ENCODE measurements at places on chromosomes 1 and 21.

- no peak for DNase-seq
Measured at GRCh38 chr1:207323425-207324225, 2.1 kb downstream of the CD55 start.

GRCh38 chr1:35708441-35708921 is 10.2 kb downstream of the C1orf216 start:
- no peak for DNase-seq

DNA sequence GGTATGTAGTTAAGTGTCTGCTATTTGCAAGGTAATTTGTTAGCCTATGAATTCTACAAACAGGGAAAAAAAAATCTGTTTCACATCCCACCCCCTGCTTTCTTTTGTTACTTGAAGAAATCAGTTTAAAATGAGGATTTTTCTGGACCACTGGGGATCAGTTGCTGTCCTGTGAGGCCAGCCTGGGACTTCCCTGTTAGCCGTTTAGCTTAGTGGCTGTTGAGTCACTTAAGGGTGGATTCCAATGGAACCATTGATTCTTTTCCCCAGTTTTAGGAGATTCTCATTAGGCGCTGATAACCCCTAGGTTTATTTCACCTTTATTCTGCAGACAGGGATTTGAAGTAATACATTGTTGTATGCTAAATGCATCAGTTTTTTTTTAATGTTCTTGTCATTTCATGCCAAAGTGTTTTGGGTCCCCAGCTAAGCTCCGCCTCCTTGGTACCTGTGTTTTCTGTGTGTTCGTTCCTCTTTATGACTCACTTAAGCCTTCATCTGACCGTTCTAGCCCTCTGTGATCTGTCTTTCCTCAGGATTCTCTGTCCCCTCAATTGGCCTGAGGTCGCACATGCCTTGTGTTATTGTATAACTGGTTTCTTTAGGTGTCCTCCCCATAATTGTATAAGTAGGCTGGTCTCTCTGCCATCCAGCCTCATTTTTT is 59.3 kb downstream of the NOS1AP start:
- no peak for DNase-seq

DNA sequence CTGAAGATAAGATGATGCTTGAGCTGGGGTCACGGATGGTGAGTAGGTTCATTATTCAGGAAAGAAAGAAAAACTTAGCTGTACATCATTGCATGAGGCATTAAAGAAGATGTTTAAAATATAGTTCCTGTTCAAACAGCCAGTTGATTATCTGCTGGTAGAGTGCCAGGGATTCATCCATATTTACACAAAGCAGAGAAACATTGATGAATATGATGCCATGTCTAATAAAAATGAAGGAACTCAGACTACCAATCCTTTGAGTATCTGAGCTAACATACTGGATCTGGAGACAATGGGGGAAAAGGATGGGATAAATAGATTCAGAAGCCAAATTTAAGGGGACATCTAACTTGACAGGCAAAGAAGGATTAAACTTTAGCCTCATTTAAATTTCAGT is 14.6 kb downstream of the TRIM67 start:
- no peak for DNase-seq

DNA sequence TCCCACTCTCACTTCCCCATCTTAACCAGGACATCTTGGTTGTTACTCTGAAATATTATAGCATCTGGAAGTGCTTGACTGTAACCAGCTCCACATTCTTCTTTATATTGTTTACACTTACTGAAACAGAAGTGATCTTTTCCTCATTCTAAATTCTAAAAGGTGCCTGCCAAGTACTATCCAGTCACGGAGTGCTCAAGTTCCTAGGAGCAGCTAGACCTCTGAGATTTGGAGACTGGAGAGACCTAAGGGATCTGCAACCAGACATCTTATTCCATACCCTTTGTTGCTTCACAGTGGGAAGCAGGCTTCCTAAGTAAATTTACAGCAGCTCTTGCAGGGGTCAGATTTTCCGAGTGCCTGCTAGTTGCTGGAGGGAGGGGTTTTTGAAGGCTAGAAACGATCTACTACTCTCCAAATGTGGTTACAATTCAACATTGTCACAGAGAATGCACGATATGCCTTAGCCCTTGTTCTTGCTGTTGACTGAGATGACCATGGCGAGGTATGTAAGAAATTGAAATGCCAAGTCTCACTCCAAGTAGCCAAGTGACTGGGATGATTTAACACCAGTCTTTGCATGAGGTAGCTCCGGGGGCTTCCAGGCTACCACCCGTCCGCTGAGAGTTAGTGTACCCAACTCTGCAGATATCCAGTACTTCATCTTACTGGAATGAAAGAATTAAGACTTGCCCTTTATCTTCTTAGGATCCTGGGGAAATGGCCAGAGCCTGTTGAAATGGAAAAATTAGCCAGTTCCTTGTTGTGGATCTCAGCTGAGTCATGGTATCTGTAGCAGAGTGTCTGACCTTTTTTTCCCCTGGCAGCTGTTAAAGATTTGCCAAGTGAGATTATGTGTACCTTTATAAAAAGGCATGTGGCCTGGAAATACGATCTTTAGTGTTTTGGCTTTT is 150.8 kb downstream of the MAST2 start:
- peak; percentile 17 for DNase-seq

Measured in COLO829 (cell line).